ENCODE measurements at places on chromosomes 6 and 20.

DNA sequence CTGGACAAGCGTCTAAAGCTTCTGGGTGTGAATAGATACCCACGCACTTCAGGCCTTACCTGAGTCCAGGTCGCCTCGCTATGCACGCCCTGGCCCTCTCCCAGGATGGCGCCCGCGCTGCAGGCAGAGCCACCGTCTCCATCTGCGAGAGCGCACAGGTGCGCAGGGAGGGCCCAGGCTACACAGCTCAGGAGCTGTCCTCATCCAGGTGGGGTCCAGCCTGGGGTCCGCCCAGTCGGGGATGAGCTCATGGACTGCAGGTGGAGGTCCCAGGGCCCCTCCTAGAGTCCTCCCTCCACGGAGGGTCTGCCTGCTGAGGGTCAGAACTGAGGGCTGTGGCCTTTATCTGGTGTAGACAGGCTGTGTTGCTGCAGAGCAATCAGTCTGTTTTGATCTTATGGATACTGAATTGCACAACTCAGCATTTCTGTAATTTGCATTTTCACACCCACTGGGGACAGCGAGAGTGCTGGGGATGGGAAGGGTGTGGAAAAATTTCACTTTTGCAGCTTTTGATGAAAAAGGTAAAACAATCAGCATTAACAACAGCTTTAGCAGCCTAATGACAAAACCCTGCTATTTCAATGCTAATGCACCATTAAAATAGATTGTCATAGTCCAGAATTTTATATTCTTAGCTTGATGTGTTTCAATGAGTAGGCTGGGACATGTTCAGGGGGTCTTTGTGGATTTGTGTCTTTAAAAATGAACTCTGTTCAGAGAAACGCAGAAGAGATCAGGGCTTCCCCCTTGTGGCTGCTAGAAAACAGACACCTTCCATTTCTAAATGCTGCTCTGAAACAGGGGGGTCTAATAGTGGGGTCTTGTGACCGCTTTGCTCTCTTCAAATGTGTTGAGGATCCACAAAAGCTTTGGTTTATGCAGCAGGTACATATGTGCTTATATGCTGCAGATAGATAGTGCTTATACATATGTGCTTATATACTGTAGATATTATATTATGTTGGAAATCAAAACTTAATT is 77.8 kb upstream of the PHACTR3 start:
- no peak for DNase-seq

- no peak for DNase-seq
Observed at GRCh38 chr6:33279971-33280511, 3.1 kb downstream of the B3GALT4 start.

GRCh38 chr20:34066476-34067090 is 45.5 kb downstream of the EIF2S2 start:
- no peak for DNase-seq

GRCh38 chr20:61797200-61797599 is 268.5 kb downstream of the TAF4 start:
- DNase-seq, result no peak

DNA sequence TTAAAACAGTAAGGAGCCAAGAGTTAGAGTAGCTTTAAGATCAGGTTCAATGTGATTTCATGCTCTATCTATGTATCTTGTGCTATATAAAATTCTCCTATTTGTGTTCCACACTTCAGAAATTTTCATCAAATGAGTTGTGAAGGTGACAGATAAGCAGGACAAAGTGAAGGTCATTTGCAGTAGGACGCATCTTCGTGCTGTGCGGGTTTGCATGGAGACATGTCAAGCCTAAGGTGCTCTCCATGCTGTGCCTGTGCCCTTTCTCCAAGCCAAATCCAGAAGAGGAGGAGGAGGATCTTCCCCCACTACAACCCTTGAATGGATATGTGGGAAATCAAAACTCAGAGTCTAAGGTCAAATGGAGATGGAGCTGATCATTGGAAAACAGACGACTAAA is 147.3 kb upstream of the NEDD9 start:
- DNase-seq, result no peak

- DNase-seq, result no peak
Observed at GRCh38 chr20:3694864-3695263, 13.1 kb upstream of the ADAM33 start.

GRCh38 chr20:11951696-11952095 is 34.0 kb downstream of the BTBD3 start:
- no peak for DNase-seq

- DNase-seq, result no peak
Observed at GRCh38 chr20:58099291-58099935, 129.0 kb downstream of the ANKRD60 start.

- DNase-seq, result no peak
Observed at GRCh38 chr6:50990750-50991446, 172.2 kb downstream of the TFAP2B start.

- DNase-seq, result no peak
Observed at GRCh38 chr20:3804781-3805180, 8.7 kb downstream of the CDC25B start.

DNA sequence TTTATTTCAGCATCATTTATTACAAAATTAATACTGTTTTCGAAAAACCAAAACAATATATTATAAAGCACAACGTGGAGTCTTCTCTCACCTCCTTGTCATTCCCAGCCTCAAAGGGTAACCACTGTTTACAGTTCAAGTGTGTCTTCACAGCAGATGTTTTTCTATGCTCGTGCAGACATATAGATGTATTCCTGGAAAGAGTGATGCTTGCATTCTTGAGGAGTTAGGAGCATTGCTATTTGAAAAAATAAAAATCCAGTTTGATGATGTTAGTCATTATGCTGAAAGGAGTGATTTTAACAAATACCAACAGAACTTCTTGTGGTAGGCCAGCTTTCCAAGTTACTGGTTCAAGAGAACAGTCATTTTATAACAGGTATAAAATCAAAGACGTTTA is 234.9 kb downstream of the BCKDHB start:
- no peak for DNase-seq

- peak; percentile 53 for DNase-seq
Observed at GRCh38 chr6:137165375-137166246, 7.8 kb downstream of the IL22RA2 start.

DNA sequence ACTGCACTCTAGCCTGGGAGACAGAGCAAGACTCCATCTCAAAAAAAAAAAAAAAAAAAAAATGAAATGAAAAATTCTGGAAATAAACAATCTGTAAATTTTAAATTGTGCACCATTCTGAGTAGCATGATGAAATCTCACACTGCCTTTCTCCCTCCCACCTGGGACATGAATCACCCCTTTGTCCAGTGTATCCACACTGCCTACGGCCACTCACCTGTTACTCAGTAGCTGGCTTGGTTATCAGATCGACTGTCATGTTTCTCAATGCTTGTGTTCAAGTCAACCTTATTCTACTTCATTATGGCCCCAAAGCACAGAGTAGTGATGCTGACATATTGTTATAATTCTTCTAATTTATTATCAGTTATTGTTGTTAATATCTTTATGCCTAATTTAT is 58.7 kb upstream of the MTHFD1L start:
- no peak for DNase-seq

DNA sequence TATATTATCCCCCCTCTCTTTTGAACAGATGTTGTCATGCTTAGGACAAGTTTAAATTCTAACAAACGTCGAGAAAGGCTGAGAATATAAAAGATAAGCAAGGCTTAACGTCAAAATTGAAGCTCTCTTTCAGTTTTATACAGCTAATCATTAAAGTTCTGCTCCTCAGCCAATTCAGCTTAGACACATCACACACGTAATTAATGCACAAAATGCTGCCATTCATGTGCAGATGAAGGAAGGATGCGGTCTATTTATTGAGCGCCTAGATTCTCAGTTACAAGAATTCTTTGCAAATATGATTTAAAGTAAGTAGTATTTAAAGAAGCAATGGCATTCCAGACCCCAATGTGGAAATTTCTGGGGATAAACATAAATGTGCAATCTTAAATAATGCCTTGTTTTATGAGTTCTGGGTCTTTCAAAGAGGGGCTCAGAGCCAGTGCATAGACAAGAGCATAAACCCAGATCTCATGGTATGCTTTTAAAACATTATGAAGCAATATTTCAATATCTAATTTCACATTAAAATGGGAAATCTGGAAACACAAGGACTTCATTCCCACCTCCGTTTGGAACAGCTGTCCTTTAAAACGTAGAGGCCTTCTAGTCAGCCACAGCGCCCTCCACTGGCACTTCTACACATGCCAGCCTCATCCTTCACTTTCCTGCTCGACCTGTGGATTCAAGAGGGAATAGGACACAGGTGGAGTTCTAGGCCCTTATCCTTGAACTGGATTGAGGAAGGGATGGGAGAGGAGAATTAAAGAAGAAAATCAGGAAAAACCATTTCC is 85.8 kb downstream of the LYRM4 start:
- DNase-seq, result peak; percentile 43

DNA sequence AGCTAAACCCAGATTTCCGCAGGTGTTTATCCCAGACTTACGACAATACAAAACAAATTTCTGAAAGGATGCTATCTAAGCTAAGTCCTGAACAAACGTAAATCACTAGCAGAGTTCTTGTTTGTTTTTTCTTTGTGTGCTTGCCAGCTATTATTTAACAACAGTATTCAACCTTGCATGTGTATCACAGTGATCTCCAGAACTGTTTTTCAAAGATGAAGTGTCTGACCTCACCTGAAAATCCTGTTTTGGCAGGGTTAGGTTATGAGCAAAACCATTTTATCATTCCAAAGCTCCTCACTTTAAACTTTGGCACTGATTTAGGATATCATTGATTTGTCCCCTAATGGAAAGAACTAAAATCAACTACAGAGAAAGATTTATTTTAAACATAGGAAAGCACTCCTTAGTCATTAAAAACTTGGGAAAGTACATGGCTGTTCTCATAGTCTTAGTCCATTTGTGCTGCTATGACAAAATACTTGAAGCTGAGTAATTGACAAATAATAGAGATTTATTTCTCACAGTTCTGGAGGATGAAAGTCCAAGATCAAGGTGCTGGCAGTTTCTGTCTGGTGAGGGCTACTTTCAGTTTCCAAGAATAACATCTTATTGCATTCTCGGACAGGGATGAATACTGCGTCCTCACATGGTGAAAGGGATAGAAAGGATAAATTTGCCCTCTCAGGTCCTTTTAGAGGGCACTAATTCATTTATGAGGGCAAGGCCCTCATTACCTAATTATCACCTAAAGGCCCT is 20.8 kb upstream of the BMP5 start:
- DNase-seq, result no peak

- no peak for DNase-seq
Observed at GRCh38 chr6:3784423-3784822, 32.9 kb upstream of the PXDC1 start.

- peak; percentile 40 for DNase-seq
Observed at GRCh38 chr6:110878751-110879522, 4.4 kb downstream of the AMD1 start.

DNA sequence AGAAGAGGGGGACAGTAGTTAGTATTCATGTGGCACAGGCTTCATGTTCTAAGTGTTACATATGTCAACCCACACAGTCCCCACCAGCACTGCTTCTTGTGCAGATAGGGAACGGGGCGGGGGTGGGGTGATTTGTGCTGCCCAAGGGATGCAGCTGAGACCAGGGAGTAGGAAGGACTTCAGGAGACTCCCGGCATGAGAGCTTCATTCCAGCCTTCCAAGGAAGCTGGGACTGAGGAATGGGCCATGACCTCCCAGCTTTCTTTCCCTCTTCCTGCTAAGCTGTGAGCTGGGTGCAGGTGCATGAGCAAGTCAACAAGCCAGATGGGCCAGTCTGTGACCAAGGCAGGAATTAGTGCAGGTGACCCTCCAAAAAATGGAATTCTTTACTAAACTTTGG is 9.2 kb downstream of the BEND3 start:
- DNase-seq, result no peak

Measured in activated naive CD8-positive, alpha-beta T cell treated with anti-CD3 and anti-CD28 coated beads, Interleukin-2, amount 10 ng/mL, durations not matched to agents 7 days and 5 days (primary cell).